ENCODE measurements at places on chromosomes 2 and 18. TPM values are rescaled to one million over a fixed set of nuclear protein-coding genes. Genes with fewer than 3 reads are reported as not detected.

DNA sequence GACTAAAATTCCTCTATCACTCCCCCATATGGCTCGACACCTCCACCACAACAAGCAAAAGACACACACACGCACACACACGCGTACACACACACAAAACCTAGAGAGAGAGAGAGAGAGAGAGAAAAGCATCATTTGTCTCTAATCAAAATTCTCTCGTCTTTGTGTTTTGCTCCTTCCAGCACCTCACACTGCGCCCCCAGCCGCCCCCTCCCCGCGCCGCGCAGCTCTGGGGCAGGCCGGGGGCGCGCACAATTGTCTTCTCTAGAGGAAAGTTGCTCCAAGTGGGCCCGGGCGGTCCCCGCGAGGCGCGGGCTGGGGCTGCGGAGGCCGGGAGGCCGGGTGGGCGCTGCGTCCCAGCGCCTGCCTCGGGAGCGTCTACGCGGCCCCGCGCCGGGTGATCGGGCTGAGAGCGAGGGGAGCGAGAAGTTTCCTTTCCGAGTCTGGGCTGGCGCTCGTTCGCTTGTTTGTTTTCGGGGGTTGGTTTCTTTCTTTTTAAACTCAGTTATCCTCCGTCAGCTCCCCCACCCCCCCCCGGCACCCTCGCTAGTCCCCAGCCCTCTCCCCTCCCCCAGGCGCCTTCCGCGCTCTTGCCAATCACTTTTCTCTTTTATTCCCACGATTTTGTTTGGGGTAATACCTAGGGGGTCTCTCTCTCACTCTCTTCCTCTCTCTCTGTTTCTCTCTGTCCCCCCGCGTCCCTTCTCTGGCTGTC is 4.1 kb downstream of the ZEB2 start:
- H3K27ac ChIP-seq = peak overlapping the region; percentile 94
- no peaks in the 10 kb centered on the region for H3K4me1 ChIP-seq
- H3K27me3 ChIP-seq = peaks cover 12% of the 10 kb centered on the region
- H3K36me3 ChIP-seq = no peaks in the 10 kb centered on the region
- DNase-seq = no peak

- no peak overlapping the region for H3K4me3 ChIP-seq
- DNase-seq = no peak
- peaks cover 21% of the 10 kb centered on the region for H3K4me1 ChIP-seq
- no peak overlapping the region for H3K27ac ChIP-seq
Observed at GRCh38 chr2:241813644-241814392, 4.8 kb downstream of the NEU4 start.

DNA sequence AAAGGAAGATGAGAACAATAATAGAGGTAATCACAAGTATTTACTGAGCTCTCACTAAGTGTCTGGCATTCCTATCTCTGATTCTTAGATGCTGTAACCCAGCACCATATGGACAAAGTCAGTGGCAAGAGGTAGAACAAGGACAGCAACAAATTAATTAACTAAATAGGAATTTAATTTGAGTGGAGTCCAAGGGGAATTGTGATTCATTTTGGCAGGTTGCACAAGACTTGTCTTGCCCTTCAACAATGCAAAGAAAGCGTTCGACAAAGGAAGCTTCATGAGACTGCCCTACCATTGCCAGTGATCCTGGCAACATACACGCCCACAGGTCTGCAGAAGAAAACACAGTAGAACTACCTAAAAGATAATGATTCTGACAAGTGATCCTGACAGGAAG is 221.6 kb downstream of the RBM43 start:
- no peak overlapping the region for H3K4me3 ChIP-seq
- no peaks in the 10 kb centered on the region for H3K36me3 ChIP-seq
- H3K27me3 ChIP-seq = no peaks in the 10 kb centered on the region
- no peak overlapping the region for H3K27ac ChIP-seq
- DNase-seq = no peak

DNA sequence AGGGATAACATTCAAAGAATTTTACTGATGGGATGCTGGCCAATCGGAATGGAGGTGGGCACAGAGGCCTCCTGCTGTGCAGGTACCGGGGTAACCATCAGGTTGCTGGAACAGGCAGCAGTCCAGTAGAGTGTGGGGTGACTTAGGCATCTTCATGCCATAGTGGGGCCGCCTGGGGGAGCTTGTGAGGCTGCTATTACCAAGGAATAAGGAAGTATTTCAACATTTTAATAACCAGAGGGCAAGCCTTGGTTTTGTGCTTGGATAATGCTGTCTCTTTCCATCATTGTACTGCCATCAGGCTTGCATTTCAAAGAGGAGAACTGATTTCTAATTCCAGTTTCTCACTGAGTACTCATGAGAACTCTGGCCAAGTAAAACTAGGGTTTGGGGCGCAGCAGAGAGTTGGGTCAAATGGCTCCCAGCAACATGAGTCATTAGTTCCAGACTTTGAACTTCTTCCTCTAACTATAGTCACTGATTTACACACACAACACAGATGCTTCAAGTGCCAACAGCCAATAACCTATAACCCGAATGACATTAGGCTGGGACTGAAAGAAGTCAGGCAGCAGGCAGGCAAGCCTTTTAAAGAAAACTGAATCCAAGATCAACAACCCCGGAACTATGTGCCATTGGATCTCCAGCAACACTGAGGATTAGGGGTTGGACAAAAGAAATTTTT is 56.1 kb upstream of the FHL2 start:
- H3K27me3 ChIP-seq = no peaks in the 10 kb centered on the region
- H3K27ac ChIP-seq = no peak overlapping the region
- peak; percentile 30 for DNase-seq
- H3K4me3 ChIP-seq = no peak overlapping the region
- peaks cover 23% of the 10 kb centered on the region for H3K4me1 ChIP-seq
- H3K36me3 ChIP-seq = no peaks in the 10 kb centered on the region

GRCh38 chr2:38016219-38016618 is 59.7 kb downstream of the CYP1B1 start:
- no peaks in the 10 kb centered on the region for H3K36me3 ChIP-seq
- H3K4me3 ChIP-seq = no peak overlapping the region
- H3K27me3 ChIP-seq = no peaks in the 10 kb centered on the region
- no peak overlapping the region for H3K27ac ChIP-seq
- no peak for DNase-seq
- H3K4me1 ChIP-seq = no peaks in the 10 kb centered on the region

DNA sequence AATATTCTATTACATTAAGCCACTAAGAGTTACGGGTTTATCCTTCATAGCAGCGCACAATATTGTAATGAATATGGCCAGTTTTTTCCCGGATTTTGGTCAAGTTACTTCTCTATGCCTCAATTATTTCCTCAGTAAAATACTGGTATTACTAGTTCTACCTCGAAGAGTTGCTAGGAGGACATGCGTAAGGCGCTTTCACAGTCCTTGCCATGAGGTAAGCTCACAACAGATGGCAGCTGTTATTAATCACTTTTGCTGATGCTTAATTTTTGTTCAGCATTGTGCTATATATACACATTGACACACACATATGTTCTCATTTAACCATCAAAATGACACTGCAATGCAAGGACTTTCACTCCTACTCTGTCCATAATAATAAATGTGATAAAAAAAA is 101.5 kb downstream of the SCG2 start:
- no peaks in the 10 kb centered on the region for H3K36me3 ChIP-seq
- no peak for DNase-seq
- no peak overlapping the region for H3K27ac ChIP-seq
- no peak overlapping the region for H3K4me3 ChIP-seq

- no peak overlapping the region for H3K4me3 ChIP-seq
- no peaks in the 10 kb centered on the region for H3K36me3 ChIP-seq
- H3K27me3 ChIP-seq = no peaks in the 10 kb centered on the region
- no peak overlapping the region for H3K27ac ChIP-seq
- H3K4me1 ChIP-seq = peaks cover under 1% of the 10 kb centered on the region
- DNase-seq = no peak
Observed at GRCh38 chr2:88614497-88615157, 12.6 kb downstream of the EIF2AK3 start.

DNA sequence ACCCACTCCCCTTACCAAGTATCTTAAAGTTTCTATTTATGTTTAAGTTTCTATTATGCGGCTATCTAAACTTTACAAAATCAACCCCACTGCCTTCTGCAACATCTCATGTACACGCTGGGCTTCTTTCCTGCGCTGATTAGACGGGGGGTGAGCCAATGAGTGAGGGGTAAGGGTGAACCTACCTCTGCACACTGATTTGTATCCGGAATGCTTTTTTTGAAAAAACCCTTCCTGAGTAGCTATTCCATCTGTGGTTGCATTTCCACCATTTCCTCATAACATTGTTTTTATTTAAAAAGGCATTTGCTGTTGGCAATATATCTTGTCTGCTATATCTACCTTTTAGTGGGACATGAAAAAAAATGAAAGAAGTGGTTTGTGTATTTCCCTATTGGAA is 6.3 kb downstream of the ALPG start:
- H3K4me3 ChIP-seq = no peak overlapping the region
- H3K4me1 ChIP-seq = no peaks in the 10 kb centered on the region
- DNase-seq = no peak

DNA sequence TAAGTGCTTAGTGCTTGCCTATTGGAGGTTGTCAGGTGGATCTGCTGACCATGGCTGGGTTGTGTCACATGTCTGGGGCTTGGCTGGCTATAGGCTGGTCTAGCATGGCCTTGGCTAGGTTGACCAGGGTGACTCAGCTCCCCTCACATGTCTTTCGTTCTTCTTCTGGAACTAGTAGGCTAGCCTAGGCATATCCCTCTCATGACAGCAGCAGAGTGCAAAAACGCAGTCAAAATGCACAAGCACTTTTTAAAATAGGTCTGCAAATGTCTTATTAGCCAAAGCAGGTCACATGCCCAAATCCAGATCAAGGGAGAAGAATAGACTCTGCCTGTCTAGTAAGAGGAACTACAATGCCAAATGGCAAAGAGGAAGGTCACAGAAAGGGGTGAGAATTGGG is 179.7 kb upstream of the ACVR2A start:
- no peak for DNase-seq
- no peaks in the 10 kb centered on the region for H3K4me1 ChIP-seq
- H3K36me3 ChIP-seq = no peaks in the 10 kb centered on the region
- H3K27me3 ChIP-seq = no peaks in the 10 kb centered on the region

- no peaks in the 10 kb centered on the region for H3K36me3 ChIP-seq
- H3K27me3 ChIP-seq = no peaks in the 10 kb centered on the region
- no peak overlapping the region for H3K4me3 ChIP-seq
- DNase-seq = no peak
- no peak overlapping the region for H3K27ac ChIP-seq
- H3K4me1 ChIP-seq = no peaks in the 10 kb centered on the region
Observed at GRCh38 chr2:66145490-66145889, 289.4 kb upstream of the MEIS1 start.

DNA sequence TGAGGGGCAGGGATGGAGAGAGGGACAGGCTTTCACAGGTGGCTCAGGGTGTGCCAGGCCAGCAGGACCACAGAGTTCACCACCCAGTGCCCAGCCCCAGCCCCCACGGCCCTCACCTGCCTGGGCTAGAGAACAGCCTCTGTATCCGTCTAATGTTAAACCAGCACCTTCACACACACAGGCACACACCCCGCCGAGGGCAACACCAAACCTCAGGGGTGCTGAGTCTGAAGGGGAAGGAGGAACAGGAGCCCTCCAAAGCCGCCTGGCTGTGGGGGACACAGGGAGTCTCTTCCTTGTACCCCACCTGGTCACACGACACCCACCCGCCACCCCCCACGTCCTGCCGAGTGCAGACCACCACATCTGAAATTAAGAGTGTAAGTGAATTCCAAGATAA is 205.8 kb upstream of the SALL3 start:
- H3K4me1 ChIP-seq = no peaks in the 10 kb centered on the region
- no peaks in the 10 kb centered on the region for H3K27me3 ChIP-seq
- no peak for DNase-seq
- H3K4me3 ChIP-seq = no peak overlapping the region
- no peaks in the 10 kb centered on the region for H3K36me3 ChIP-seq
- H3K27ac ChIP-seq = no peak overlapping the region

Gene SRBD1
- total RNA-seq = 23.7 TPM

Gene B3GNT7
- total RNA-seq = 6.8 TPM

Gene RBMS1
- 78.2 TPM for total RNA-seq

Gene UPP2
- 0.11 TPM for total RNA-seq

Measured in thyroid gland (tissue), 4 donors.